Left renal cortex interstitium (tissue), 4 donors: ENCODE measurements at places on chromosomes 7 and 10. TPM values are rescaled to one million over a fixed set of nuclear protein-coding genes. Genes with fewer than 3 reads are reported as not detected.

OR6V1 gene
- not detected for polyA plus RNA-seq

FUOM gene
- 29.0 TPM for polyA plus RNA-seq

GRCh38 chr7:21912931-21913780, 32.5 kb downstream of the CDCA7L start:
- no peak for DNase-seq

- no peak for DNase-seq
Observed at GRCh38 chr10:75971402-75972211, 540.2 kb downstream of the LRMDA start.

DNA sequence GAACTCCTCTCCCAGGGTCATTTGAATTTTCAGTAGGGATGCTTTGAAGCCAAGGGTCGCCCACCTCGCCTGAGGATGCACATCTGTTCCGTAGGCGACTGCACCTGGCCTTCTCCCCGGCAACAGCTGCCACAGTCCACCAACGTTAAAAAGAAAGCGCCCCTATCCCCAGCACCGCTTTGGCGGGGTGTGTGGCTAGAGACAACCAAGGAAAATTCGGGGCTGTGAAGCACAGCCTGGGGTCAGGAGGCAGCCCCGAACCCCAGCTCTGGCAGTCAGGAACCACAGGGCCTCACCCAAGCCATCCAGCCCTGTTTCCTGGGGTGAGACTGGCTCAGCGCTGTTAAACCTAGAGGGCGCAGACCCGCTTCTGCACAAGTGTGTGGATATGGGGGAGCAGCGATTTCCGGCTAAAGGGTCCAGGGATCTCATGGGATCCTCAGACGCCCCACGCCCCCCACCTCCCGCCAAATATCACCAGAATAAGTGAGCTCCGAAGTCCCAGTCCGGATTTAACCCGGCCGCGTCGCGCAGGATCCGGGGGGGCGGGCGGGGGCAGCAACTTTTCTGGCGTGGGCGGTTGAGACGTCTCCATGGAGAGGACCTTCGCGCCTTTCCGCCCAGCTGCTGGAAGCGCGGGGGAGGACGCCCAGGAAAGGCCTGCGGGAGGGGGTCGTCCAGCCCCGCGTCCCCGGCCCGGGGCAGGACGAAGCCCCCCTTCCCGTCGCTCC, 822 bp downstream of the ZC3HAV1L start:
- no peak for DNase-seq

- no peak for DNase-seq
Observed at GRCh38 chr7:133155146-133155545, 73.3 kb upstream of the CHCHD3 start.
